Activated T-helper 17 cell treated with anti-CD3 and anti-CD28 coated beads, Interleukin-2, amount 50 U/mL, for 72 hours (primary cell): ENCODE measurements at places on chromosomes 4 and X. TPM values are rescaled to one million over a fixed set of nuclear protein-coding genes. Genes with fewer than 3 reads are reported as not detected.

- no peak for ATAC-seq
These were observed 685.0 kb downstream of the RAPGEF2 start for GRCh38 chr4:159787901-159788300.

DNA sequence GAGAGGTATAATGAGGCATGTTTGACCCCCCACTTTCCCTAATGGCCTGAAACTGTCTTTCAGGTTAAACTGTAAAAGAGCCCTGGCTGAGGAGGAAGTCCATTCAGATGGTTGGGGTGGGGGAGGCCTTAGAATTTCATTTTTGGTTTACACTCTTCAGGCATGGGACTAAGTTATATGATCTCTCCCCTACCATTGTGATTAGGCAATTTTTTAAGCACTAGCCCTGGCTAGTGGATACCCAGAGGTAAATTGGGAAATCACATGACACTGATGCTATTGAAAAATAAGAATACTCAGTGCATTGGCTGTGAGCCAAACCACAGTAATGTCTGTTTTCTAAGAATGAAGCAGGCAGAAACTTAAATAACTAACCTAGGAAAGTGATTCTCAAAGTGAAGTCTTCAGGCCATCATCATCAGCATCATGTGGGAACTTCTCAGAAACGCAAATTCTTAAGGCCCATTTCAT lies 149.7 kb downstream of the RRAGB start:
- peak; percentile 52 for ATAC-seq

GRCh38 chr4:189124149-189124758 lies 816.4 kb upstream of the FRG1 start:
- no peak for ATAC-seq

GRCh38 chrX:105317117-105317516 lies 96.6 kb upstream of the TEX13A start:
- ATAC-seq: no peak

ARR3 gene
- total RNA-seq: not detected
